ENCODE measurements at places on chromosomes 1 and 21. TPM values are rescaled to one million over a fixed set of nuclear protein-coding genes. Genes with fewer than 3 reads are reported as not detected.

TNFRSF1B gene
- 0.68 TPM for total RNA-seq

KLHDC9 gene
- 7.0 TPM for total RNA-seq

OR6K3 gene
- not detected for total RNA-seq

HSD3B1 gene
- total RNA-seq: not detected

TNFRSF4 gene
- total RNA-seq: 0.33 TPM

DCST2 gene
- total RNA-seq: 0.35 TPM

CGN gene
- total RNA-seq: 30.9 TPM

LCE1F gene
- not detected for total RNA-seq

IQCC gene
- total RNA-seq: 5.1 TPM

CELF3 gene
- total RNA-seq: 0.90 TPM

FCGR2B gene
- total RNA-seq: not detected

DOP1B gene
- total RNA-seq: 10.0 TPM

LRRC53 gene
- not detected for total RNA-seq

ATAD3C gene
- total RNA-seq: 7.5 TPM

MOV10 gene
- 80.4 TPM for total RNA-seq

RALGPS2 gene
- total RNA-seq: 34.1 TPM

RAB42 gene
- 13.2 TPM for total RNA-seq

PROK1 gene
- total RNA-seq: not detected

HPCAL4 gene
- 0.15 TPM for total RNA-seq

RNPC3 gene
- total RNA-seq: 12.2 TPM

NBPF20 gene
- total RNA-seq: 0.22 TPM

LYPD8 gene
- total RNA-seq: not detected

TM2D1 gene
- 20.3 TPM for total RNA-seq

NIBAN1 gene
- 6.0 TPM for total RNA-seq

PRRX1 gene
- not detected for total RNA-seq

HOOK1 gene
- total RNA-seq: 42.0 TPM

ZSWIM5 gene
- total RNA-seq: 3.4 TPM

SPRR2E gene
- not detected for total RNA-seq

RPTN gene
- not detected for total RNA-seq

FCRL5 gene
- total RNA-seq: 1.1 TPM

C8A gene
- total RNA-seq: not detected

IPP gene
- total RNA-seq: 5.4 TPM

CD244 gene
- total RNA-seq: not detected

ZBED6 gene
- total RNA-seq: 13.1 TPM

RAB3B gene
- 30.6 TPM for total RNA-seq

KANK4 gene
- 0.11 TPM for total RNA-seq

OR2L13 gene
- not detected for total RNA-seq

USF1 gene
- 58.6 TPM for total RNA-seq

YY1AP1 gene
- 62.0 TPM for total RNA-seq

CACNA1E gene
- 0.46 TPM for total RNA-seq

ZSCAN20 gene
- 3.8 TPM for total RNA-seq

TRAF3IP3 gene
- total RNA-seq: not detected

RIPK4 gene
- 3.6 TPM for total RNA-seq

MIXL1 gene
- 4.7 TPM for total RNA-seq

GBP5 gene
- total RNA-seq: not detected

CCDC24 gene
- total RNA-seq: 11.8 TPM

SLAMF8 gene
- not detected for total RNA-seq

HCRTR1 gene
- not detected for total RNA-seq

PDC gene
- total RNA-seq: not detected

CCDC185 gene
- not detected for total RNA-seq

DNMT3L gene
- total RNA-seq: 0.70 TPM

SAMSN1 gene
- 4.6 TPM for total RNA-seq

ASCL5 gene
- total RNA-seq: 0.31 TPM

FCRLA gene
- not detected for total RNA-seq

Measured in H9 (cell line).